ENCODE measurements at places on chromosomes 4 and X. TPM values are rescaled to one million over a fixed set of nuclear protein-coding genes. Genes with fewer than 3 reads are reported as not detected.

Gene SULT1B1
- total RNA-seq = not detected

Gene GCNA
- 0.20 TPM for total RNA-seq

Gene KIAA1210
- total RNA-seq = 0.02 TPM

- DNase-seq = no peak
Measured at GRCh38 chr4:186392017-186392416, 126.0 kb downstream of the F11 start.

- peak; percentile 26 for DNase-seq
Measured at GRCh38 chr4:86926435-86927086, 8.2 kb upstream of the AFF1 start.

DNA sequence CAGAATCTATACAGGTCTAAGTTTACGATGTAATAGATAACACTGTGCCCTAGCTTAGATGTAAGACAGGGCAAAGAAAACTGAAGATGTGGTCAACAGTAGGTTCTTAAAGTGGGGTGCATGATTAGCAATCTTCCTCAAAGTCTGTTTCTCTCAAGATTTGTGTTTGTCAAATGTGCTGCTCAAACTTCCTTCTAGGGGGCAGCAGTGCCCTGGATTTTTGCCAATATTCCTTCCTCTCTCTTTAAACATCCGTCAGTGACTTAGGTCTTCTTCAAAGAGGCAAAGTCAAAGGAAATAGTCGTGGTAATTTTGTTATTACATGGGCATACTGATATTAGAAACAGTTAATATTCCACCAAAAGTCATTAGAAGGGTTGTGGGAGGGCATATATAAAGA is 4.2 kb upstream of the PDHA2 start:
- no peak for DNase-seq

Gene IL13RA2
- 143 TPM for total RNA-seq

Gene CCNA2
- 118 TPM for total RNA-seq

Gene EGF
- total RNA-seq = 4.9 TPM

DNA sequence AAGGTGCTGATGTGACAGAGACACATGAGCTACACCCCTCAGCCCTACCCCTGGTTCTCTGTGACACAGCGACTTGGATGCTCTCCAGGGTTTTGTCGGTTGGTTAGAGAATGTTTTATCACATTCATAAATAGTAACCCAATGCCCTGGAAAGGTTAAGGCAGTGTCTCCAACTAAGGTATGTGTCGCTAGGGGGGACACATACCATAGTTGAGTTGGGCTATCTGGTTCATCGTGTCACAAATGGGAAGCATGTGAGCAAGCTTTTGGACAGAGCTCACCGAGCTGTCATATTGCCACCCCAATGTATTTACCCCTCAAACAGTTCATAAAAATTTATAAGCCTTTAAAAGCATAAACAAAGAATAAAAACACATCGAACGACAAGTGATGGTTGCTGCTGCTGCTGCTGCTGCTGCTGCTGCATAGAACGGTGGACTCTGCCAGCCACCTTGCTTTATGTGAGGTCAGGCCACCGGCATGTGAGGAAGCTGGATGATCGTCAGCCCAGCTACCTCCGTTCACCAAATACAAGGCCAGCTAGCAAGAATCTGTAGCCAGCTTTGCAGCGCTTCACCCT is 55.9 kb downstream of the STOX2 start:
- peak; percentile 5 for DNase-seq

- DNase-seq = no peak
Measured at GRCh38 chr4:140717313-140717712, 38.9 kb downstream of the TBC1D9 start.

DNA sequence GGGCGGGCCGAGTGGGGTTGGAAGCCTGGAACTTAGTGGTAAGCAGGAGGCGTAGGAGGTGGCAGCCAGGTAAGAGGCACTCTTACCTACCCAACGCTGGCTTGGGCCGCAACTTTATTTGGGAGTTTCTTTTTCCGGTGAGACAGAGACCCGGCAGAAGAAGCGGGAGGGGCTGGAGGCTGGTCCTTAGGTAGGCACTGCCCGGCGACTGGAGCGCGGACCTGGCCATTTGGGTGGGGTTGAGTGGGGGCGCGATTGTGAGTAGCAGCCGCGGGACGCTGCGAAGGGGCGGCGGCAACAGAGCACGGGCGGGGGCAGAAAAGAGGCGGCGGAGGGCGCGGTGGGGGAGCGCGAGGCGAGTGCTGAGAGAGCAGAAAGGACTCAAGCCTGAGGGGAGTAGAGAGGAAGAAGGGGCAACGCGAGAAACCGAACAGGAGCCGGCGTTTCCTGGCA is 334 bp upstream of the POU4F2 start:
- DNase-seq = no peak

- DNase-seq = no peak
Measured at GRCh38 chr4:138341739-138342415, 99.7 kb upstream of the SLC7A11 start.

GRCh38 chr4:122857160-122857559 is 30.5 kb downstream of the FGF2 start:
- no peak for DNase-seq

DNA sequence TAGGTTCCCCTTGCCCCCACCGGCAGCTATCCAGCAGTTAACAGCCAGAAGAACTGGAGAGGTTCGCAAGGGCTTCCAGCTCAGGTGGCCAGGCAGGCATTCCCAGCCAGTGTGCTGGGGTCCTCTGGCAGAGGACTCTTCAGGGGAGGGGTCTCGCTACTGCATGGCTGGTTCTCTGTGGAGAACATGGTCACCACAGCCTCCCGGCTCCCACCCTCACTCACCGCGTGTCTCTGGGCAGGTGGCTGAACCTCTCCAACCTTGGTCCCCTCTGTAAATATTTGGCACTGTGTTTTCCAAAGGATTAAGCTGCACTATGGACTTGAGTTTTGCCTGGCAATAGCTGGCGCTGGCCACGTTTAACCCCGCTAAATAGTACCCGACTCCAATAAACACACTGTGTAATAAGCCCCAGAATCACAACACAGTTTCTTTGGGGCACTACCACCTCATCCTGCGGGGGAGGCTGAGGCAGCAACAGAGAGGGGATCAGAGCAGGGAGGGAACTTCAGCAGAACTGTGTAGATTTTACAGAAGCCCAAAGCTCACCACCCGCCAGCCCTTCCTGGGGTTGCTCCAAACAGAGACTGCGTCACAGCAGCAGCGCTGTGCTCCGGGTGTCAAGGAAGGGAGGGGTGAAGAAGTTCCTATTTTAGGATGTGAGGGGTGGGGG is 15.2 kb downstream of the BCOR start:
- no peak for DNase-seq

GRCh38 chr4:100149190-100149589 is 41.1 kb downstream of the DDIT4L start:
- no peak for DNase-seq

DNA sequence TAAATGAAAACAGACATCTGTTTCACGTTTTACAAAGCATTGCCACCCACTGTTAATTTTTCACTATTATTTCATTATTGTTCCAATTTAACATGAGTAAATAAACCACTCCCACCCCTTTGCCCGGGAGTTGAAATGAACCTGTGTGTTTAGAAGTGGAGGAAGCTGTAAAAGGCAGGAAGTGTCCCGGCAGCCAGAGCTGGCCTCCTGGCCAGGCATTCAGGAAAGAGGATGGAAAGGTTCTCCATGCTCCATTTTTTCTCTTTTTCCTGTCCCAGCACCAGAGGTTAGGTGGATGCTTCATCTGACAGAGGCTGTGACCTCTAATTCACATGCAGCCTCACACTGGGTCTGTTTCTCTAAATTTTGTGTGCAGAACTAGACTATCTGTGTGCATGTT is 55.5 kb upstream of the LNX1 start:
- DNase-seq = no peak

GRCh38 chrX:88990882-88991582 is 244.0 kb downstream of the CPXCR1 start:
- DNase-seq = no peak

Gene TMA16
- total RNA-seq = 31.8 TPM

Gene UTP14A
- total RNA-seq = 16.9 TPM

Gene LRRC66
- not detected for total RNA-seq

DNA sequence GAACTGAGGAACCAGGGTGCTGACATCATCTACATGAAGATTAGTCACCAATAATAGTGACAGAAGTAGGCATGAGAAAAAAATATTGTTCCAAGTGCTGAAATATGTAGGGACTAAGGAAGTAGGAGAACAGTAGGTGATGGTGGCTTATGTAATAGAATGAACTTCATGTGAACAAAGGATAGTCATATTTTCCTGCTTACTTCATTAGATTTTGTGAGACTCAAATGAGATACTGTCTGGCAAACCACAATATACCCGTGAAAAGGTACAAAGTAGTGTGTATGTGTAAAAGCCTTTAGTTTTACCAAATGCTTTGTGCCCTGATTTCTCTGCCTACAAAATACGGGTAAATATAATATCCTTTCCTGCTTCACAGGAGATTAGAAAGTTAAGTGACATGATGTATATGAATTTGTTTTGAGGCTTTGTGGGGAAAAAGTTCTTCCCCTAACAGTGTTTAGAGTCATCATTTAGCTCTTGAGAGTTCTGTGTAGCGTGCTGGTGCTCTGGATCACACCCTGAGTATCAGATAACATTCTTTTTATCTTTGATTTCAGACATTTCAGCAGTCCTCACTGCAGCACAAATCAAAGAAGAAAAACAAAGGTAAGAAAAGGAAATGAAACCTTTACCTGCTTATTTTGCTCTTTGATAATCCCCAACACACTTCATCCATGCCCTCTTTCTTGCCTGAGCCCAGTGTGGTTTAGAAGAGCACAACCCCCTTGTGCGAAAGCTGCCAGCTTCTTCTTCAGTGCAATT is 67.9 kb downstream of the KLHL34 start:
- DNase-seq = no peak

GRCh38 chr4:89899854-89900253 is 5.2 kb downstream of the MMRN1 start:
- DNase-seq = no peak

Measured in M059J (cell line).